ENCODE measurements at places on chromosomes 11 and 22.

DNA sequence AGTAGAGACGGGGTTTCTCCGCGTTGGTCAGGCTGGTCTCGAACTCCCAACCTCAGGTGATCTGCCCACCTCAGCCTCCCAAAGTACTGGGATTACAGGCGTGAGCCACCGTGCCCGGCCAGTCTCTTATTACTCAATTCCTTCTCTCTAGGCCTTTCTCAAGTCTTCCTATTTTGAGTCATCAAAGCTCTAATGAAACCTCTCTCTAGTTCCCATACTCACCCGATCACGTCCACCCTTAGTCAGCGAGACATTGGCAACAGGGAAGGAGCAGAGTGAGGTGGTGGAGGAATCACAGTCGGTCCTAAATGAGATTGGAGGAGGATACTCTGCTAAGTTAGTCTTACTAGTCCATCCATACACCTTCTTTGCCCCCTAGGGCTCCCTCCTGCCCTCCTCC, 5.0 kb downstream of the BSCL2 start:
- DNase-seq: no peak

DNA sequence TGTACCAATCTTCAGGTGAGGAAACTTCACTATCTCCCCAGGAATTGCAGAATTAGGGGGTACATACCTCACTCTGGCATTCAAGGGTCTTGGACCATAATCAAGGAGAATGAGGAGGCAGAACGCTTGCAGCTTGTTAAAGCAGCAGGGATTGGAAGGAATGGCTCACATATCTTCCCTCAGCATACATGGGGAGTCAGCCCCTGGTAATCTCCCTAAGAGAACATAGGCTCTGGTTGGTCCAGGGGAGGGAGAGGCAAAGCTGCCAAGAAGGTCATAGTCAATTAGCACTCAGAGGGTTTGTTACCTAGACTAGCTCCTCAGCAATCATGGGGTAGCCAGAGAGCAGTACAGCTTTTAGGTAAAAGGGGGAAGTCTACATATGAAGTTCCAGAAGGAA, 256.8 kb downstream of the INSC start:
- no peak for DNase-seq

DNA sequence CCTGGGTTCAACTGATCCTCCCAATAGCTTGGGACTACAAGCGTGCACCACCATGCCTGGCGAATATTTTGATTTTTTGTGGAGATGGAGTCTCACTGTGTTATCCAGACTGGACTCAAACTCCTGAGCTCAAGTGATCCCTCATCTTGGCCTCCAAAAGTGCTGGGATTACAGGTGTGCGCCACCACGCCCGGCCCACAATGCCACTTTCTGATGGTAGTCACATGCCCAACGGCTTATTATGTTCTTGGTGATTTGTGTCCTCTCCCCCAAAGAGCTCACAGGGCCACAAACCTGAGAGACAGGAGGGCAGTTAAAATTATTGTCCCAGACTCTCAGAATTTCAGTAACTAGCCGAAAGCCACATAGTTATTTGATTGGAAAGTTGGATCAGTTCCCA, 9.6 kb downstream of the GRIK4 start:
- DNase-seq: no peak

DNA sequence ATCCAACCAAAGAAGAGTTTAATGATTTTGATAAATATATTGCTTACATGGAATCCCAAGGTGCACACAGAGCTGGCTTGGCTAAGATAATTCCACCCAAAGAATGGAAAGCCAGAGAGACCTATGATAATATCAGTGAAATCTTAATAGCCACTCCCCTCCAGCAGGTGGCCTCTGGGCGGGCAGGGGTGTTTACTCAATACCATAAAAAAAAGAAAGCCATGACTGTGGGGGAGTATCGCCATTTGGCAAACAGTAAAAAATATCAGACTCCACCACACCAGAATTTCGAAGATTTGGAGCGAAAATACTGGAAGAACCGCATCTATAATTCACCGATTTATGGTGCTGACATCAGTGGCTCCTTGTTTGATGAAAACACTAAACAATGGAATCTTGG, 23.9 kb downstream of the KDM4D start:
- no peak for DNase-seq

GRCh38 chr22:19434401-19434800, 2.1 kb downstream of the MRPL40 start:
- DNase-seq: peak; percentile 11

GRCh38 chr22:17580441-17581031, 17.2 kb downstream of the SLC25A18 start:
- DNase-seq: no peak

DNA sequence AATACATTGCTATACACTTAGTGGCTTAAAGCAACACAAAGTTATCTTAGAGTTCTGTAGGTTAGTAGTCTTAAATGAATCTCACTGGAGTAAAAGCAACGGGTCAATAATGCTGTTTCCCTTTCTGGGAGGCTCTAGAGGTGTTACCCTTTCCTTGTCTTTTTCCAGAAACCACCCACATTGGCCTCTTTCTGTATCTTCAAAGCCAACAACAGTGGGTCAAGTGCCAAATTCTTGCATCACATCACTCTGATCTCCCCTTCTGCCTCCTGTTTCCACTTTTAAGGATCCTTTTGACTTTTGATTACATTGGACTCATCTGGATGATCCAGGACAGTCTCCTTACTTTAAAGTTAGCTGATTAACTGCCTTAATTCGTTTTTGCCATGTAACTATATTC, 93.6 kb downstream of the DDX10 start:
- no peak for DNase-seq

DNA sequence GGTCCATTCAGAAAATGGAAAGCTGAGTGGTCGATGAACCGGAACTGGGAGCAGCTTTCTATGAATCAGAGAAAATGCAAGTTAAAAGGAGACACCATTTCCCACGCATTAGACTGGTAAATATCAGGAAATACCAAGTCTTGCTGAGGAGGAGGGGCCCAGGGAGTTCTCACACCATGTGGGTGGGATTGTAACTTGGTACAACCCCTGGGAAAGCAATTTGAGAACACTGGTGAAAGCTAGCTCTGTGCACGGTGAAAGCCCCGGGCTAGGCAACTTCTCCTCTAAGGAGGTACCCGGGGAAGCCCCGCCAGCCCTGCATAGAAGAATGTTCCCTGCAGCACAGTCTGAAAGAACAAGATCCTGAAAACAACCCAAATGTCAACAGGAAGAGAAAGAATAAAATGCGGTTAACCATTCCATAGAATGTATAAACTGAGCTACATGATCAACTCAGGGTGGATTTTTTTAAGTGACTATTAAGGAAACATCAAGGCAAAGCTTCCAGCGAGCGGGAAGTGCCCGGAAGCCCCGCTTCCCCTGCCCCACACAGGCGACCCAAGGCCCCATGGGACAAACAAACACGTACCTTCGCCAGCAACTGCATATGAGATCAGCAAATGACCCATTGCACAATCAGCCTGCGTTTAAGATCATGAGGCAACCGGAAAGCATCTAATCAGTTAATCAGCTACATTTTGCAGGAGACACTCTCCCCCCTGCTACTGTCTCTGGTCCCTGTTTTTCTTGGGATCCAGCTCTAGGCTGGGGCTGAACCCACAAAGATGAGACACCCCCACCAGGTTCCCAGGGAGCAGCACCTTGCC, 11.3 kb downstream of the SHANK2 start:
- DNase-seq: peak; percentile 42

DNA sequence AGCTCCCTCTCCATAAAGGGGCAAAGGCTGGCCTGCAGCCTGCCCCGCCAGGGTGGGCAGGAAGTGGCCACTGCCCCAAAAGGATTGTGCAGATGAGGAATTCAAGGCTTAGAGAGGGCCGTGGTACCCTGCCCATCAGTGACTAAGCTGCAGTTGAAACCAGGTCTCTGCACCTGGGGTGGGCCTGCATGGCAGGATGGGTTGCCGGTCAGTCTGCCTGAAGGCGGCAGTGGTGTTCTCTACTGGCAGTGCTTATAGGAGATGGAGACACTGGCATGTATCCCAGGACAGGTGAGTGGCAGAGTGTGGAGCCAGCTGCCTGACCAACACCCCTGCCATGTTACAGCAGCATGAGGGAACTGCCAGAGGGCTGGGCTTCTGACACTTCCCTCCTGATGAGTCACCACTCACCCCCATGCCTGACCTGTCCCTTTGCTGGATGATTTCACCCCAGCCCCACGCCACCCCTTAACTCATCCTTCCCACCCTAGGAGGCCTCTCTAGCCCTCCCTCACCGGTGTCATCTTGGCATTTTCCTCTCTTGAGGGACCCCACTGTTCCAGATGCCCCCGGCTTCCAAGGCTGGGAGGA, 70.2 kb upstream of the LMO1 start:
- peak; percentile 44 for DNase-seq

DNA sequence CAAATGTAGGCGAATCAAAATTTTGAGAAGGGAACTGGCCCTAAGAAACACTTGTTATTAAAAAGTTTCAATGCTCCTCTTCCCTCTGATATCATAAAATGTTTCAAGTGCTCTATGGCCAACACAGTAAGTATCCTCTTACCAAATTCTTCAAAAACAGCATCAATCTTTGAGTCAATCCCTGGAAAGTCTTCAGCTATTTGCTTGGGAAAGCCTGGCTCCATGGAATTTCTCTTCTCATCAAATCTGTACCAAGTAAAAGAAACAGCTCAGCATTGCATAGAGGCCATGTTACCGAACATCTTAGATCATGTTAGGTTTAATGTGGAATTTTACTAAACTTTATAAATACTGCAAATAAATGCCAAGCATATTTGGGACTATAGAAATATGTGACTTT, 6.3 kb downstream of the MMP3 start:
- DNase-seq: no peak

DNA sequence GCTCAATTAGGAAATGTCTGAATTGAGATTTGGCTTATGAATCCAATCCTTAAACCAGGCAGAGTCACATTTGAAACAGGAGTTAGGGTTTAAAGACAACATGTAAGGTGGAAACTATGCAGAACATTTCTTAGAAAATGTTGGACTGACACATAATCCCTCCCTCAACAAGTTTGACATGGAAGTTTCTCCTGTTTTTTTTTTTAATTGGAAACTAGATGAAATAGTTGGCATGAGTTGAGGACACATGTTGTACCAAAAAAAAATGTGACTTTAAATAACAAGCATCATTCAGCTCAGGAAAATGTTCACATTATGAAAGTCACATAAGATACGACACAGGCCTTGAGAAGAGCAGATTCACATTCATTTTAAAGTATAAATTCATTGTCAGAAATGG, 154.9 kb upstream of the DDI1 start:
- no peak for DNase-seq

GRCh38 chr11:13966013-13966412, 3.5 kb downstream of the SPON1 start:
- DNase-seq: no peak

DNA sequence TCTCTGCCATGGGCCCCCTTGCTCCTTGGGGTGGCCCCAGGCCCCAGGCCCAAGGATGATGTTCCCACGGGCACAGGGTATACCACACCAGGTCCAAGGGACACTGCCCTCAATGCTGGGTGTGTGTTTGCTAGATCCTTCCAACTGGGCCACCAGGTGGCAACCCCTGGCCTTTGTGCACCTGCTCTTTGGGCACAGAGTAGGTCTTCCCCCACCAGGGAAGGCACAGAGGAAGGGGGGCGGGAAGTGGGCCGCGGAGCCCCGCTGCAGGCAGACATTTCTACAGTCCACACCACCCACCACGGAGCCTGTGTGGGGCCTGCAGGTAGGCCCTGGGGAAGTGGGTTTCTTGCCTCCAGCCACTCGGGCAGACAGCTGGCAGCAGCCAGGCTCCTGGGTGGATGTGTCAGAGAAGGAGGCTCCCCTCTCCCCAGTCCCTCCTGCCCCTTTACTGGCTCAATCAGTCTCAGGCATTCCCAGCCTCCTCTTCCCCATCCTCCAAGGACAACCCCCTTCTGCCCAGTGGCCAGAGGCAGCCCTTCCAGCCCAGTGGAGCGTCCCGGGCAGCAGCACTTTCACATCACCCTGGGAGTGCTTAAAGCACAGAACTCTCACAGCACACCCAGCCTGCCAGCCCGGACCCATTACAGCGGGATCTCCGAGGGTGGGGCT, 21.6 kb downstream of the MAFF start:
- DNase-seq: no peak

DNA sequence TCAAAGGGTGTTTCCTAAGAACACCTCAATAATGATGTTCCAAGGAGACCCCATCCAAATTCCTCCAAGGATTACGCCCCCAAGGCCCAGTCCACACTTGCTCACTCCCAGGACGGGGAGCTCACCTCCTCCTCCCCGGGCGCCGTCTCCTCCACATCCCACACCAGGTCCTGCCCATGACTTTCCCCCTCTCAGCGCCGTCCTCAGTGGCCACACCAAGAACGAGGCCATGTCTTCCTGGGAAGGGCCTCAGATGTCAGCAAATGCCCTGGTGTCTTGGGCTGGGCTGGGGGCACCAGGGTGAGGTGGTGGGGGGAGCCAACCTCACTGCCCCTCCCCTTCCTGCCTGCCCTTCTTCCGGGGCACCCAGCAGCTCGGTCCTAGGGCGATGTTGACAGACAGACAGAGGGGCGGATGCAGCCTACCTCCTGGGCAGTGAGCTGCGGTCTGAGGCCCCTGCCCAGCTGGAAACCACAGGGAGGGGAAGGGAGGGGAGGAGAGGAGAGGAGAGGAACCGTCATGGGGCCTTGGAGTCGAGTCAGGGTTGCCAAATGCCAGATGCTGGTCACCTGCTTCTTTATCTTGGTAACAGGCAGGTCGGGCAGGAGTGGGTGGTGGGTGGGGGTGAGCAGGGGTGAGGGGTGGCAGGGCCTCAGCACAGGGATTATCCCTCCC, at the start of the genes C11orf21 and TSPAN32:
Gene C11orf21, minus strand, starts transcription at position 288 of the 675 bp plus-strand sequence. Its CDS starts 110 bp downstream, at position 178.
Gene TSPAN32, plus strand, starts transcription at position 383 of the 675 bp plus-strand sequence. Its CDS starts 137 bp downstream, at position 520.
- peak; percentile 28 for DNase-seq

DNA sequence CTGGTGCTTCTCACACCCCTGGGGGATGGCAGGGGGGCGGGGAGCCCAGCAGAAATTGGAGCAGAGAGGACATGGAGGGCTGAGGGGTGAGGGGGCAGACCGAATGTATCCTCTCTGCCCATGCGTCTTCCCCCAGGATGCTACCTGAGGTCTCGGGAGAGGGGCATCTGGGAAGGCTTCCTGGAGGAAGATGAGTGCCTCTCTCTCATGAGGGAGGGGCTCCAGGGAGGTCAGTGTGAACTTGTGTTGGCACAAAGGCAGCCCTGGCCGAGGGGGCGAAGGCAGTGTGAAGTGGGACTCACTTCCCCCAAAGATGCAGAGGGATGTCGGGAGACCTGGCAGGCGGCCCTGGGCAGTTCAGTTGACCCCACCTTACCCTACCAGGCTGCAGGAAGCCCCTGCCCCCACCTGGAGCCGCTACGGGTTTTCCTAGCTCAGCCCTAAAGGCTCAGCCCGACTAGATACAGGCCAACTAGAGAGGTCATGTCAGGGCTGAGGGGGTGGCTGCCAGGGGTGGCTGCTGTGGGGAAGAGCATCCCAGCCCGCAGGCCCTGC, 10.4 kb downstream of the ASCL2 start:
- no peak for DNase-seq

DNA sequence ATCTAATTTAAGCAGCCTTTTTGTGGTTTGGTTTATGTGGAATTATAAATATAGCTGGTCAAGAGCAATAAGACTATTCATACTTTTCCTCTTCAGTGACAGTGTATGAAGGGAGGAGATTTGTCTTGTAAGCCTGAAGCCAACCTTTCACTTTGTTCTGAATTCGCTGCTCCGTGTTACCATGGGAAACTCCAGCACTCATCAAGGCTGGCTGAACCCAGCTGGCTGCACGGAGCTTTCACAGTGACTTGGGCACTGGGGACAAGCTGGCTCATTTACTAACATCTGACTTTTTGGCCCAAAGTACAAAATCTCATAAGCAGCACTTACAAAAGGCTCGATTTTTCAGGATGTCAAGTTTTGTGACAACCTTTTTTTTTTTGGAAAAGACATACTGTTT, 120.4 kb upstream of the GRIA4 start:
- DNase-seq: no peak

Data from RCC 7860 (cell line).